ENCODE measurements at places on chromosomes 6 and 20.

GRCh38 chr6:169145496-169145895 lies 108.2 kb downstream of the THBS2 start:
- DNase-seq, result no peak

DNA sequence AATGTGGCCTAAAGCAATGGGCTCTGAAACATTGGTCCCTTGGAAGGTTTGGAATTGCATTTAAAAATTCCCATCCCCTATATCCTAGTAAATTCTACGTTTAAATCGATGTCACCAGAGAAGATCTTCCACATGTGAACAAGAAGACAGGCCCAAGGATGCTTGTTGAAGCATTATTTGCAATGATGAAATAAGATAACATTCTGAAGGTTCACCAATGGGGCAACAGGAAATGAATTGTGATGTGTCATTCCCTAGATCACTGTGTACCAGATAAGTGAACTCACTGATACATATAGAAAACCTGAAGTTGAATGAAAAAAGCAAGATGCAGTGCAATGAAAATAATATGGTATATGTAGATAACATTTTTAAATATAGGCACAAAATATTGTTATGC lies 464.3 kb upstream of the BTBD3 start:
- DNase-seq, result no peak

GRCh38 chr20:31836853-31837608 lies 8.4 kb downstream of the FOXS1 start:
- no peak for DNase-seq

DNA sequence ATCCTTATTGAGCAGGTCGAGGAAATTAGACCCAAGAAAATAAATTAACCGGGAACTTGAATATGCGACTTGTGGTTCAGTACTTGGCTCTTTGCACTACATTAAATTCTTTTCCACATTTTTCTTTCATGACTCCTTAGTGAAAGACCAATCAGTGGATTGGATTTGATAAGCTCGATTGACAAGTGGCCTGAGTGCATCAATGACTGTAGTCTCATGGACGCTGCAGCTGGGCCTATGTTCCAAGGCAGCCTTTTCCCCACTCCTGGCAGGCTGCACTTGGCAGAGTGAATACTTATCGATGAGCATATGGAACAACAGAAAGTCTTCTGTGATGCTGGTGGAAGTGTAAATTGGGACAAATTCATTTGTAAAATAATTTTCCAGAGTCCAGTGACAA lies 210.8 kb upstream of the EXOC2 start:
- no peak for DNase-seq

DNA sequence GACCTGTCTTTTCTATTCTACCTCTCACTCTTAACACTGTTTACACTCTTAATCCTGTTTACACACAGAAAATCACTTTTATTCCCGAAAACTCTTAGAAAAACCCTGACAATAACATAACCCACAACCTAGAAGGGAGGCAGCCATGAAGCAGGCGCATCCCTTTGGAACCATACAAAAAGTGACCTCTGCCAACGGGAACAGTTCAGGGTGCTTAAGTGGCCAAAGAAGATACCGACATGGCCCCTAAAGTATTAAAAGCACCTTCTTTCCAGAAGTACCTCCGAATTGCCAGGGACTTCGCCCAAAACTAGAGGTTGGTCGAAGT lies 490 bp downstream of the MMUT start:
- peak; percentile 62 for DNase-seq

- DNase-seq, result no peak
Observed at GRCh38 chr6:85966828-85967227, 324.1 kb upstream of the SYNCRIP start.

DNA sequence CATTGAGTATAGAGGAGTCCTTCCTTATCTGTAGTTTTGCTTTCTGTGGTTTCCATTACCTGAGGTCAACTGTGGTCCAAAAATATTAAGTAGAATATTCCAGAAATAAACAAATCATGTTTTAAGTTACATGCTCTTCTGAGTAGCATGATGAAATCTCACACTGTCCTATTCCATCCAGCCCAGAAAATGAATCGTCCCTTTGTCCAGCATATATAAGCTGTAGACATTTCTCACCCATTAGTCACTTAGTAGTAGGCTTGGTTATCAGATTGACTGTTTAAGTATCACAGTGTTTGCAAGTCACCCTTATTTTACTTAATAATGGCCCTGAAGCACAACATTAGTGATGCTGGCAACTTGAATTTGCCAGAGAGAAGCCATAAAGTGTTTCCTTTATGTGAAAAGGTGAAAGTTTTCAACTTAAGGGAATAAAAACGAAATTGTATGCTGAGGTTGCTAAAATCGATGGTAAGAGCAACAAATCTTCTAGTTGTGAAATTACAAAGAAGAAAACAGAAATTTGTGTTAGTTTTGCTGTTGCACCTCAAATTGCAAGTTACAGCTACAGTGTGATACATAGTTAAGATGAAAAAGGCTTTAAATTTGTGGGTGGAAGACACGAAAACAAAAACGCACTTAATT lies 198.6 kb upstream of the SIM1 start:
- DNase-seq, result no peak

DNA sequence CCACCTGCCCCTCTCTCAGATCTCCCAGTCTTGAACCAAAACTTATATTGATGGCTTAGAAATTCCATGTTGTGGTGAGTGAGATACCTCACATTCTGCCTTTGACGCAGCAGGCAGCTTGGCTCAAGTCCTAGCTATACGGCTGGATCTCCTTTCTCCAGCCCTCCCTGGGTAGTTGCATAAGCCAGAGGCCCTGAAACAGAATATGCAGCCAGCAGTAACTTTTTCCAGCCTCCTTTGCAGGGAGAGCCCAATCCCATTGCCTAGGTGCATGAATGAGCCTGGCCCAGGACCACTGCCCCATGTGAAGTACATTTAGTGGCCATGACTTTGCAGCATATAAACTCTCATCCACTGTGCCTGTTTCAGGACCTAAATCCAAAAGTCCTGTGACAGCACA lies 202.2 kb upstream of the CDYL start:
- no peak for DNase-seq
